ENCODE measurements at places on chromosomes 3 and 15.
A peak's percentile ranks its signal among the peaks of the same experiment; 100 is the strongest.

- DNase-seq: no peak
Observed at GRCh38 chr3:141096981-141097380, 45.8 kb downstream of the SPSB4 start.

DNA sequence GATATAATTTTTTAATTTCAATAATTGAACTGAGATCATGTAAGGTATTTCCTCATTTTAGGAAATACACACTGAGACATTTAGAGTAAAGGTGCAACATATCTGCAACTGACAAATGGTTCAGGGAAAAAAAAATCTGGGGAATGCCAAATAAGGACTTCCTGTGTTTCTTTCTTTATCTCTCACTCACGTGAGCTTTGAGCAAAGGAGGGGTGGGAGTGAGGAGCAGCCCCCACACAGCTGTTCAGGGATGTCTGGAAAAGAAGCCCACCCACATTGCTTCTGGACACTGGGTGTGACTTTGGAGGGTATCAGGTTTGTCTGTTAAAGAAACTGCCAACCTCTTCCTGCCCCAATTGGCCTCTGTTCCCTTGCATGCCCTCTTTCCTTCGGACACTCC lies 5.6 kb upstream of the TP63 start:
- DNase-seq: no peak

- DNase-seq: no peak
Observed at GRCh38 chr15:51074926-51075325, 19.8 kb downstream of the TNFAIP8L3 start.

DNA sequence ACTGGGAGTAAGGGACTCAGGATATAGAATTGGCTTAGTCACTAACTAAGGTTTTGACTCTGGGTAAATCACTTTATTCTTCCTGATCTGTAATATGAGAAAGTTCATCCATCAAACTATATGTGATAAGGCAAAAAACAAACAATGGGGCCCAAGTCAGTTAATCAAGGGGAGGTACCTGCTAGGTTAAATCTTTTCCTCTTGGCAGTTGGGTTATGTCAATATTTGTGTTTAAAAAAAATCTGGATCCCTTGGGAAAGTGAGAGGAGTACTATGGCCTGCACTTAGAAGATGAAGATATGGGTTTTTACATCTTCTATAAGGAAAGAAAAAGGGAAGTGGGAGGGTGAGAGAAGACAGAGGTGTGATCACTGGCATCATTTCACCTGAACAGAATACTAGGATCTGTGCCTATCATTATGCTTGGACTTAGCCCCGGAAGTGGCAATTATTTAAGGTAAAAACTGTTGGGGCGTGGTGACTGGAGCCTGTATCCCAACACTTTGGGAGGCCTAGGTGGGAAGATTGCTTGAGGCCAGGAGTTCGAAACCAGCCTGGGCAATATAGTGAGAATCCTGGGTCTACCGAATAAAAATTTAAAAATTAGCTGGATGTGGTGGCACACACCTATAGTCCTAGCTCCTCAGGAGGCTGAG lies 2.8 kb upstream of the SLC28A2 start:
- no peak for DNase-seq

DNA sequence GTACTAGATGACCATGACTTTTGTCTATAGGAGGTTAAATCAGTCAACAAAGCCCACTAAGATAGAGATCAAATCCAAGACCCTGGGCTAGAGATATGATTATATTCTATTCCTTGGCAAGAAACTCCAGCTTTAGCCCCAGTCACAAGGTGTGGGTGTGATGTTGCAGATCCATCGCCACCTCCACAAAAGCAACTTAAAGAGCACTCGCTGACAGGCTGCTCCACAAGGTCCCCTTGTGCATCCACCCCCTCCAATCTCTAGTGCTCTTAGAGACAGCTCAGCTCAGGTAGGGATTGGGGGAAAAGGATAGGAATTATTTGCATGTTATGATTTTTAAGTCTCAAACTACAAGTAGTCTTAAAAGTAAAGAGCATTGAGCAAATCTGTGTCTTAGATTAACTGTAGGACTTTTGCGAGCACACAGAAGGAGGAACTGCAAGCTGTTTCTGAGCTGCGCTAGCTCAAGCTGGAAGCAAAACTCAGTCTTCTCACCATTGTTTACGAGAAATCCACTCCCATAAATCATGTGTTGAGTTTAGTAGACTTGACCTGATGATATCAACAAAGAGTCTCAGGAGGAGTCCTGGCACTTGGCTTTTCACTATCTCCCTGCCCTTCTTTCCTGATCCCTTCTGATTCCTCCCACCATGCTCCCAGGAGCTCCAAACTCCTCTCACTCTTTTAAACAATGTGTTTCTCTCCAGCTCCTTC lies 177.6 kb downstream of the STAC start:
- DNase-seq: no peak

DNA sequence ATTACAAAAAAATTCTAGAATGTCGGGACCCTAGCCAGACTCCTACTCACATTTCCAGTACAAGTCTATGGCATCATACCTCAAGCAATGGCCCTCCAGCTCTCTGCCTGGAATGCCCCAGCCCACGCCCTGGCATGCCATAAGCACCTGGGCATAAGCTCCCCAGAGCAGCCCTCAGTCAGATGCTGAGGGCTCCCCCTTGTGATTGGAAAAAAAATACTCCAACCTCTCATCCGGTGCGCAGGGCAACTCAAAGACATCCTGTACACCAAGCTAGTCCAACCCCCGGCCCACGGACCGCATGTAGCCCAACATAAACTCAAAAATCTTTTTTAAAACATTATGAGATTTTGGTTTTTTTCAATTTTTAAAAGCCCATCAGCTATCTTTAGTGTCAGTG lies 115.4 kb downstream of the NEK10 start:
- no peak for DNase-seq

- DNase-seq: no peak
Observed at GRCh38 chr3:189267981-189268613, 96.3 kb downstream of the TPRG1 start.

DNA sequence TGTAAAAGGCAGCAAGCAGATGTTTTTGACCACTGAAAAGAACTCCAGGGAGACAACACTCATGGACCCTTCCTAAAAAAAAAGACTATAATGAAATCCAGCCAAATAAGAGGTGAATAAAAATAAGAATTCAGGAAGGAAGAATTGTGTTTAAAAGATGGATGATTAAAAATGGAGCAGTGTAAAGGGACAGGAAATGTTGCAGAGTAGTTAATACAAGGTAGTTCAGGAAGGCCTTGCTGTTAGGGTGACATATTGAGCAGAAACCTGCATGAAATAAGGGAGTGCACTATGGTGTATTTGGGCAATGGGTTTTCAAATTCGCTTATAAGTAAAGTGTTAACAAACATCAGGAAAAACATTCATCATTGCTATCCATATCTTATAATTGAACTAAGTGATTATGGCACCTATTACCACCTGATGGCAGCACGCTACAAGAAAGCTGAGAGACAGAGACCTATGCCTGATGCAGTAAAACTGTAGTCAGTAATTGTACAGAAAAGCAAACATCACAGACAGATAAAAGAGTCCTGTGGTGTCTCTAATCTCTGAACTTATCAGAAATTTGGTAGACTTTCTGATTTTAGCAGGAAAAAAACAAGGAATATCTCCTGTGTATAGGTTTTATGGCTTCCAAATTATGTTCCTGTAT lies 5.8 kb upstream of the DBR1 start:
- DNase-seq: peak; percentile 56

- DNase-seq: no peak
Observed at GRCh38 chr3:155188031-155188430, 105.5 kb downstream of the STRIT1 start.

DNA sequence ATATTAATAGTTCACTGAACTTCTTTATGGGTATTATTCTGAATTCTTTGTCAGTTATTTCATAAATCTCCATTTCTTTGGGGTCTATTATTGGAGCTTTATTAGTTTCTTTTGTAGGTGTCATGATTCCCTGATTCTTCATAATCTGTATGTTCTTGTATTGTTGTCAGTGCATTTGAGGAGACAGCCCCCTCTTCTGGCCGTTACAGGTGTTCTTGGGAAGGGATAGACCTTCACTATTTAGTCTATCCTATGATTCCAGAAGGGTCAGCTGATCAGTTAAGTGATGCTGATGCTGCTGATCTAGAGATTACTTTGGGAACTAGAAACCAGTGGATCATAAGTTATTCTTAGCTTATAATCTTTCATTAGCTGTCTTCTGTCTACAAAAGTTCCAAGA lies 34.9 kb downstream of the TMEM39A start:
- DNase-seq: no peak

- DNase-seq: no peak
Observed at GRCh38 chr15:100784493-100785180, 95.0 kb upstream of the ALDH1A3 start.

GRCh38 chr15:59828861-59829260 lies 139.7 kb upstream of the BNIP2 start:
- no peak for DNase-seq

- no peak for DNase-seq
Observed at GRCh38 chr15:57516327-57517029, 75.2 kb upstream of the MYZAP start.

- no peak for DNase-seq
Observed at GRCh38 chr3:8945890-8946600, 17.2 kb downstream of the RAD18 start.

DNA sequence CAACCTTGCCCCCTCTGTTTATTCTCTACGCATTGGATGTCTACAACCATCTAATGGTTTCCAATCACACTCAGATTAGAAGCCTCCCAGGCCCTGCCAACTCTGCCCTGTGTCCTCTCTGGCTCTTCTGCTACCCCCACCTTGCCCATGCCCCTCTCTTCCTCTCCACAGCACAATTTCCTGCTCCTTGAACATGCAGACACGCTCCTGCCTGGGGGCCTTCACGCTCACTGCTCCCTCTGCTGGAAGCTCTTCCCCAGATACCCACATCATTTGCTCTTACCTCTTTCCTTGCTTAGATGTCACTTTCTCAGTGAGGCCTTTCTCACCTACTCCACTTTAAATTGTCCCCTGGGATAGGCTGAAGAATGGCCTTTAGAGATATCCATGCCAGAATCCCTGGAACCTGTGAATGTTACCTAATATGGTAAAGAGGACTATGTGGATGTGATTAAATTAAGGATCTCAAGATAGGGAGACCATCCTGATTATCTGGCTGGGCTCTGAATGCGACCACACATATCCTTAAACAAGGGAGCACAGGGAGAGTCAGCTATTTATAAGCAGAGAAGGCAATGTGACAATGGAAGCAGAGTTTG lies 9.9 kb downstream of the KY start:
- peak; percentile 36 for DNase-seq

GRCh38 chr3:139838269-139838957 lies 96.6 kb upstream of the CLSTN2 start:
- DNase-seq: no peak

DNA sequence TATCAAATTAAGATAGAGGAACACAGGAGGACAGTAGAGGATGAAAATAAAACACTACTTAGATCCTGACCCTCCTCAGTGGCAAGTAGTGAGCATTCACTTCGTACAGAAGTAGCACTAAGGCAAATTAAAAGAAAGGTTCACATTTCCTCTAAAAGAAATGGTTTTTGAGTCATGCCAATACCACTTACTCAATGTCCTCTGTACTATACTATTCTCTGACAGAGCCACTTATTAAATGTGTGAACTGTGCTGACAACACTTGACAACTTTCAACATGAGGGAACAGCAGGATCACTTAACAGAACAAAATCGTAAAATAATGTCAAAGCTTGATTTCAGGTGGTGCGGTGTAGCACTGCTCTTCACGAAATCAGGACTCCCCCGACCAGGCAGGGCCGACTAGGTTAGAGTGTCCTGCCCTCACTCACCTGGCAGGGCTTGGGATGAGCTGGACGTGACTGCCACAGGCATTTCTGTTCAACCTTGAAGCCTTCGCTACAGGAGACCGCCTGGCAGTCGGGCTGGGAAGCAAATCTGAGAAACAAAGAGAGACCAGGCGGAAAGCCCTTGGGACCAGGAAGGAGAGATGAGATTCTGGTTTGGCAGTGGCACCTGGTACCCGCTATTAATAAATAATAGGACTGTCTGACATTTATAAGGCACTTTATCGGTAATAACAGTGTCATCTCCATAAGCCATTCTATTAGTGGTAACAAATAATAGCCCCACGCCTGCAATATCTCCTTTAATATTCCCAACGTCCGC lies 611 bp upstream of the SLC27A2 start:
- DNase-seq: peak; percentile 31

GRCh38 chr3:112074006-112074405 lies 12.2 kb upstream of the C3orf52 start:
- DNase-seq: no peak

DNA sequence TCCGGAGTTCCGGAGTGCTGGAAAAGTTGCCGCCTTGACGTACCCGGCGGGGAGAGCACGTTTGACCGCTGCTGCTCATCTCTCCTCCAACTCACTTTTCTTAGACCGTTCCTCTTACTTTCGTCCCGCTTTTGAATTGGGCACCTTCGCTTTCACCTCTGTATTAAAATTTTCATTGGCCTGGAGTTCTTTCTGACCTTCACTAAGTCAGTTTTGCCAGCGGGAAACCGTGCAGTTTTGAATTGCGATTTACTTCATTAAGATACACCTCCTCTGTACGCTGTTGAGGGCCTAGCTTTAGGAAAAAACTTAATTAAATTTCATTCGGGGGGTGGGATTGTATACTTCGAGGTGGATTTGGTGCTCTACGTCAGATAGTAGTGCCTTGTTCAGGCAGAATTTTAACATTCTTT lies 1.3 kb downstream of the GMPS start:
- DNase-seq: no peak

- DNase-seq: peak; percentile 14
Observed at GRCh38 chr15:83559310-83559966, 94.5 kb upstream of the ADAMTSL3 start.

GRCh38 chr15:55740359-55740878 lies 2.5 kb downstream of the PRTG start:
- no peak for DNase-seq

GRCh38 chr15:42494998-42495360 lies 455 bp upstream of the SNAP23 start:
- DNase-seq: no peak

- DNase-seq: no peak
Observed at GRCh38 chr15:45314960-45315359, 62.9 kb downstream of the SLC28A2 start.

DNA sequence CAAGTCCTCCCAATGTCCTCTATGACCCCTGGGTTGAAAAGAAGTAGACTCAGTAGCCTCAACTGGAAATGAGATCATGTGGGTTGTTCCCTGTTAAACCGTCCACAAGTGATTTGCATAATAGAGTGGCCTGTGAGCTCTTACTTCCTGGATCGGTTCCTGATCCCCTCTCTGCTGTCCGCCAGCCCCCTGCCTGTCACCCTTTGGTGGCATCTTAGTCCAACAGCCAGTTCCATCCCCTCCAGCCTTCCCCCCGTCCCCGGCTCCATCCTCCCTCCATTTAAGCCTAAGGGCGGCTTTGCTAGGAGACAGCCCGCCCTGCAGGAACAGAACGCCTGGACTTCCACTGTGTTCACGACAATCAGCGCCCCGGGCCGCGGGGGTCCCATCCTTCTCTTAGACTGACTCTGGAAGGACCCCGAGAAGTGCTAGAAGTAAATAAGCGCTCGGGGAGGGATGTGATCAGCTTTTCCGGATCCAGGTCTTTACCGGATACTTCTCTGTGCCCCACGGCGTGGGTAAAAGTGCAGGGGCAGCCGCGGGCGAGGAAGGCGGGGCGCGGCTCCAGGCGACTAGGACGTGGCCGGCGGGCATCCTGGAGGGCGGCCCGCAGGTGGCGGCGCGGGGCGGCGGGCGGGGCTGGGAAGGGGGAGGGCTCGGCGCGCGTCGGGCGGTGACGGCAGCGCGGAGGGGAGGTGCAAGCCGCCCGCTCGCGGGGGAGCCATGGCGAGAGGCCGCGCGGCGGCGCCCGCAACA lies 51.2 kb upstream of the ULK4 start:
- peak; percentile 26 for DNase-seq
